Activated T-cell treated with anti-CD3 and anti-CD28 coated beads for 24 hours (primary cell): ENCODE measurements at places on chromosomes 2 and 18.

DNA sequence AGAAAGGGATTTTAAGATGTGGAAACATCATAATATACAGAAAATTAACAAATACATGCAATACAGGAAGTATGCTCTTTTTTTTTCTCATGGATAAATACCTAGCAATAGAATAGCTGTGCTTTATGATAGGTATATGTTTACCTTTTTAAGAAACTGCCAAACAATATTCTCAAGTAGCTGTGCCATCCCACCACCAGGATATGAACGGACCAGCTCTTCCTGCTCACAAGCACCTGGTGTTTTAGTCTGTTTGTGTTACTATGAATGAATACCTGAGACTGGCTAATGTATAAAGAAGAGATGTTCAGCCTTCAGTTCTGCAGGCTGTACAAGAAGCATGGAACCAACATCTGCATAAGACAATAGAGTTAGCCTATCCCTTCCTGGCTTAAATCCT lies 19.9 kb upstream of the UGT1A8 start:
- DNase-seq: no peak

DNA sequence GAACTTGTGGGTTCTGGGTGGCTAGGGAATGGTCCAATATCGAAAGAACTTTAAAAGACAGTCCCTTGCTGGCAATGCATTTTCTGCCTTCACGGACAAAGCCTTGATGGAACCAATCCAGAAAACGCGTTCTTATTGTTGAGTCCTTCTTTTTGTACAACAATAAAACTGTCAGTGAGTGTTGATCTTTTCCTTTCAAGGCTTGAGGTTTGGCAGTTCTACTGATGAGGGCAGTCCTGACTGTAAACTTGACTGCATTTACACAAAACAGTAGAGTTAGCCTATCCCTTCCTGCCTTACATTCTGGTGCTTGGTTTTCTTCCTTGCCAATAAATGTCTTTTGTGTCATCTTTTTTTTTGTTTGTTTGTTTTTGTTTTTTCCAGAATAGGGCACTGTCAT lies 2.5 kb upstream of the UGT1A7 start:
- no peak for DNase-seq

DNA sequence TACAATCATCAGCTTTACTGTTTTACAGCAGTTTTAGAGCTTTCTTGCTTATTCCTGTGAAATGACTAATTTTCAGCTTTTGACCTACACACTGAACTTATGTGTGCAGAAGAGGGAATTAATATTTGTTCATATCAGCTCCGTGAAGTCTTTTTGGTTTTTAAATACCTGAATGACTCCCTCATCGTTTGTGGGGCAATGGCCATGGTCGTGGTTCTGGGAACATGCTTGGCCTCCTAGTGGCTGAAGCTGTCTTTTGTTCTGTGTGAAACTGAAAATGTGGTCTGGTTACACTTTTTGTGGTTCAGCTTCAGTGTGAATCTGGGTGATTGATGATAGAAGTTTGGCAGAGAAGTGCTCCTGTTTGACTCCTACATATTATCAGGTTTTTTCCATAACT lies 408.1 kb downstream of the THSD7B start:
- no peak for DNase-seq

DNA sequence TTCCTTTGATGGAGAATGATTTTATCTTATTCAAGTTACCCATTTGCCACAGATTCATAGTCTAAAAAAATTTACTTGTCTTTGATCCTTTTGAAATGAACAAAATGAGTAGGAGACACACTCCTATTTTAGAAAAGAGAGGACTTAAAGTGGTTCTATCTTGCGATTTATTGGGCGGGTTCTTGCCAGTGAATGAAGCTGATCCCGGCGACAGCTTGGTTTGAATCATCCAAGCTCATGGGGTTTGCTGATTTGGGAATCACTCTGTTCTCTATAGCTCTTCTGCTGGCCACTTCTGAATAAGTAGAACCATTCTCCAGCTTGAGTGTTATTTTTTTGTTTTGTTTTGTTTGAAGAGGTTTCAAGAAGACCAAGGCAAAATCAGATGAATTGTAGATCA lies 25.5 kb upstream of the PPP1CB start:
- no peak for DNase-seq

DNA sequence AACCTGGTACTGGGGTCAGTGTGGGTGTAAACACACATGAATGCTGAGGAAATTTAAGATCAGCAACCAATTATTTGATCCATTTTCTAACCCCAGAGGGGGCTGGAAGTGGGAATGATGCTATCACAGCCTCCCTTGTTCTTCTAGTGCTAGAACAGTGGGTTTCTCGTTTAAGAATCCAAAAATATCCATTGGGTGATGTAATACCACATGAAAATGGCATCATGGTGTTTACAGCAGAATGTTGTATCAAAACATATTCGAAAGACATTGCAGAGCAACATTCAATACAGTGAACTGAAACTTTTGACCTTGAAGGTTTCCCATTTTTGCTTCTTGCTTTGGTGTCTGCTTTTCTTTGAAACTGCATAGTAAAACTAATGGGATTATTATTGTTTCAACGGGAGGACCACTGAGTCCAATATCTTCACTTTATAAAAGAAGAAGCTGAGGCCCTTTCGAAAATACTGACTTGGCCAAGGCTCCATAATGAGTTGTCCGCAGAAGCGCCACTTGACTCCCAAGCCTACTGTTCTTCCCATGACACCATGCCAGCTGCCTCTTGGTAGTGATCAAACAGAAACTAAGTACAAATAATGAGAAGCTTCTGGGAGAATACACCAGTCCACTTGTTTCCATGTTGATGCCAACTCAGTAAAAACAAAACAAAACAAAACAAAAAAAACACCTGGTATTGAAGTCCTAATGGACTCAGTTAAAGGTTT lies 106.1 kb downstream of the COLEC12 start:
- DNase-seq: no peak

DNA sequence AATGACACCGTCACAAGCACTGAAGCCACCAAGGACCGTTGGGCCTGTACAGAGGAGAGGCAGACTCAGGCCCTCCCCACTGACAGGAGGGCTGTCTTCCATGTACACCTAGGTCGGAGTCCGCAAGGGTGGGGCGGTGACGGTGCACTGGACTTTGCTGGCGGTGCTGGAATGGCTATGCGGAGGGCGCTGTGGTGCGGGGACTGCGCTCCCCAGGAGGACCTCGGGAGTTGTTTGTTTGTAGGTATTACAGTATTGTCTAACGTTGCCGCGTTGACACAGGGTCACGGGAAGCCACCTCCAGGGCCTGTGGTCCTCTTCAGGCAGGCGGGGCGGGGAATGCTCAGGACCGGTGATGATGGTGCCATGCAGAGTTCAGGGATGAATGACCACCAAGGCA lies 126.2 kb downstream of the TPO start:
- DNase-seq: no peak

DNA sequence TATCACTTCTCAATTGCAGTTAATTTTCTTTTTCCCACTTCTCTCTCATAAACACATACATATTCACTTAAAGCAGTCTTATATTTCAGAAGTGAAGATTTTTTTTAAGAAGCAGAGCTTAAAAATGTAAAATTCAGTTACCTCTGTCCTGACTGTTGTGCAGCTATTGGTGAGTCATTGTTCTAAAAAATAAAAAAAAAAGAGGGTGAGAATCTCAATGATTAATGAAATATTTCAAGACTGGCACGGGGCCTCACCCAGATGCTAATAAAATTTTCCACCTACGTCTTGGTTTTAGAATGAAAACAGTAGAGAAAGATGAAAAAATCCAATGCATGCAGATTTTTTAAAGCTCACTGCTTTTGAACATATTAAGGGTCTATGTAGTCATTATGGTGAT lies 67.7 kb downstream of the RDH14 start:
- DNase-seq: no peak

DNA sequence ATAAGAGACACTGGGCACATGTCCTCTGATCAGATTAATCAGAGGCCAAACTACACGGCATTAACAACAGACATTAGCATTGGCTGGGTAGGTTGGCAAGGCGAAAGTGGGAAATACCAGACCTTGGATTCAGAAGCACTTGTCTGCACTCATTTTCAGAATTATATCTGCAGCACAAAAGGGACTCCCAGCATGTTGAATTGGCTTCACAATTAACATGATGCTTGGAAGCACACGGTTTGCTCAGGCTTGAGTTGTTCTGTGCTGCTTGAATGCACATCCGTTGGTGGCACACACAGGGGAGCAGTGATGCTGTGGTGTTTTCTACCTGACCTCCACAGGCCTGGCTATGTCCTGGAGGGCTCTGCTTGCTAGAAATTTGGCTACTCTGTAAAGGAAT lies 83.9 kb downstream of the ACTR3 start:
- DNase-seq: no peak

- DNase-seq: no peak
Observed at GRCh38 chr2:145751155-145751554, 1231.2 kb upstream of the ZEB2 start.

GRCh38 chr2:230865307-230865765 lies 594 bp downstream of the ITM2C start:
- no peak for DNase-seq

- no peak for DNase-seq
Observed at GRCh38 chr2:224382973-224383555, 18.8 kb downstream of the FAM124B start.

- no peak for DNase-seq
Observed at GRCh38 chr18:73739098-73739497, 408.5 kb downstream of the FBXO15 start.

DNA sequence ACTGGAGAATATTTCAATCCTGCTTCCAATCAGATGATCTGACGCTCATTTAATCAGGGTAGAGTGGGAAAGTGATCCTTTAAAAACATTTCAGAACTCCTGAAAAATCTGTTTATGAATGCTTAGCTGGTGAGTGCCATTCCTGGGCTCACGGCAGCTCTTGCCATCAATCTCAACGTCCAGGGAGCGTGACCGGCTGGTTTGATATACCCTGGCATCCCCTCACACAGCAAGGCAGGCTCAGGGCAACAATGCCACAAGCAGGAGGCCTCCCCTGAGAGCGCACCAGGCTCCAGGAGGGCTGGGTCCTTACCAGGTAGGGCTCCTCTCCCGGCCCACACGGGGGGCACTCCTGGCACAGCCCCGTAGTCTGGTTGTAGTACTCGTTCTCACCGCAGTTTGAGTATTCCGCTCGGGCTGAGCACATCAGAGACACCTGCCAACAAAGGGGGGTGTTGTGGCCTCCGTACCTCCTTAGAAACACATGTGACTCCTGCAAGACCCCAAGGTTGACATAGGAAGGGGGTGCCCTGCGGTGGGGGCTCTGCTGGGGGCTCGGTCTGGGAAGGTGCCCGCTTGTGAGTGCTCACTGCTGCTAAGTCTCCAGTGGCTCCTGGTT lies 59.1 kb downstream of the EDAR start:
- no peak for DNase-seq

- DNase-seq: no peak
Observed at GRCh38 chr2:238791354-238791753, 56.5 kb upstream of the TWIST2 start.

DNA sequence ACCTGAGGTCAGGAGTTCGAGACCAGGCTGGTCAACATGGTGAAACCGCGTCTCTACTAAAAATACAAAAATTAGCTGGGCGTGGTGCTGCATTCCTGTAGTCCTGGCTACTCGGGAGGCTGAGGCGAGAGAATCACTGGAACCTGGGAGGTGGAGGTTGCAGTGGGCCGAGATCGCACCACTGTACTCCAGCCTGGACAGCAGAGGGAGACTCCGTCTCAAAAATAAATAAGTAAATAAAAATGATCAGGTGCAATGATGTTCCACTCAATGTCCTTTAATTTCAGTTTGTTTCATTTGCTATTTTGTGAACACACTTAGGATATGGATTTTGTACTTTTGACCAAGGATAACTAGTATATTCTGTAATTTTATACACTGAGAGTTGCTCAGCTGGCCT lies 9.3 kb downstream of the HADHA start:
- DNase-seq: no peak

GRCh38 chr18:9709304-9709877 lies 1.3 kb downstream of the RAB31 start:
- no peak for DNase-seq

- no peak for DNase-seq
Observed at GRCh38 chr2:106995556-106995955, 109.6 kb upstream of the ST6GAL2 start.

DNA sequence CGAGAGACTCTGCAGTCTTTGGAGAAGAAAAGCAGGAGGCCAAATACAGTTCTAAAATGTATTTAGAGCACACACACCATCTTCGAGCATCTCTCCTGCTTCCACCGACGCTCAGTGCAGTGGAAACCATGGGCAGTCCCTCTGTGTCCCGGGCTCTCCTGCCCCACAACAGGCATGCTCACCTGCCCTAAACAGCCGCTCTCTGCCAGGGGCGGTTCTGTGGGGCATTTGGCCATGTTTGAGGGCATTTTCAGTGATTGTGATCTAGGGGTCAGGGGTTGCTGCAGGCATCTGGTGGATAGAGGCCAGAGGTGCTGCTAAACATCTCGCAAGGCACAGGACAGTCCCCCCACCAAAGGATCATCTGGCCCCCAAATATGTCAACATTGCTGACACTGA lies 55.8 kb downstream of the EMX1 start:
- no peak for DNase-seq

DNA sequence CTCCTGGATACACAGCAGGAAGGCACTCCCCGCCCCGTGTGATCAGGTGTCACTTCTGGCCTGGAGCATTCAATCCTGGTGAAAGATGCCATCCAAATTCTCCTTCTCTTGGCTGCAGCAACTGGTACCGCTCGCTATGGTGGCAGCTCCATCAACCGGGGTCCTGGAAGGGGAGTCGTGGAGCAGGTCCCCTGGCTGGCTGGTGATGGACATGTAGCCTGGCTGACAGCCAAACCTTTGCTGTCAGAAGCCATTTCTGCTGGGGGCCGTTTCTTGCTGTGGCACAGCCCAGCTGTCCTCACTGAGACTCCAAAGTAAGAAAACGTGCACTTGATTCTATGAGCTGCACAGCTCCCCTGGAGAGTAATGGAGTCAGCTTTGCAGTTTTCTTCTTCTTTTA lies 7.1 kb upstream of the CYS1 start:
- no peak for DNase-seq

DNA sequence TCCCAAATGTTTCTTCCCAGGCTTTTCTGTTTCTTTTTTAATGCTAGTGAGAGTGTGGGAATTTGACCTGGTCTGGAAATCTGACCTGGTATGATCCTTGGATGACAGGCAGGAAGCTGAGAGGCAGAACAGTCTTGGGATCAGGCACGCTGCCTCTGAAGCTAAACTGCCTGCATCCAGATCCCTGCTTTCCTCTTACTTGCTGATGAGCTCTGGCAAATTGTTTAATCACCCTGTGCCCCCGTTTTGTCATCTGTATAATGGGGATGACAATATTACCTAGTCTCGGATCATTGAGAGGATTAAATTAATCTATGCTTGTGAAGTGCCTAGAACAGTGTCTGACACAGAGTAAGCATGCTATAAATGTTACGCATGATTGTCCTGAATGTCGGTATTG lies 3.3 kb downstream of the KLHL23 start:
- DNase-seq: no peak

- peak; percentile 33 for DNase-seq
Observed at GRCh38 chr18:45670281-45670962, 53.6 kb upstream of the SLC14A1 start.
